ENCODE measurements at places on chromosomes 1 and 21. TPM values are rescaled to one million over a fixed set of nuclear protein-coding genes. Genes with fewer than 3 reads are reported as not detected.

The RGS18 gene
- not detected for total RNA-seq

The MAP1LC3C gene
- total RNA-seq = not detected

The RPTN gene
- total RNA-seq = not detected

The CELA3A gene
- total RNA-seq = not detected

The OR2G6 gene
- not detected for total RNA-seq

The FYB2 gene
- under 0.01 TPM for total RNA-seq

The TDRD5 gene
- 0.51 TPM for total RNA-seq

The DIO1 gene
- not detected for total RNA-seq

All from dermis microvascular lymphatic vessel endothelial cell (primary cell).